Esophagus squamous epithelium (tissue), 5 donors: ENCODE measurements at places on chromosomes 4 and X.

DNA sequence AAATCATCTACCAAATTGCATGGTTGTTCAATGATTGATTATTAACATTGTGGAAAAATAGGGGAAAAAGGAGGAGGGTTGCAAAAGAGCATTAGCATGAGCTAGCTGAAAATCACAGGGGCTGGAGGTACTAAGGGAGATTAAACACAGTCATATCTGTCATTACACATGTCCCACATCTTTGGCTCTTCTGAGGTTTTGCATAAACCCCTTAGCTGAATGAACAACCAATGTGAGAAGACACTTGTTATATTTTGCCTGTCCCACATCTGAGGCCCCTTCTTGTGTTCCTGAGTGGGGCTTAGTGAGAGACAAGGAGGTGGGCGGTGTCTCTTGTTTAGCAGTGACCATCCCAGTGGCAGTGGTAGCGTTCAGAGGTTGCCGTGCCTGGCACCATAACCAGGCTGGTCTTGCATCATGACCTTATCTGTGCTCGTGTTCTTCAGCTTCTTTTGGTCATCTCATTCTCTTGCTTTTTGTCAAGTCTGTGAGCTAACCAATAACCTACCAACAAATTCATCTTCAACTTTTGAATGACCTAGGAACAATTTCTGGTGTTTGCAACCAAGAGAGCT lies 95.6 kb downstream of the MID1IP1 start:
- DNase-seq = no peak

- DNase-seq = no peak
Measured at GRCh38 chrX:46040001-46040400, 505.2 kb downstream of the ZNF674 start.

GRCh38 chr4:3252831-3253641 lies 4.1 kb downstream of the MSANTD1 start:
- no peak for DNase-seq

- no peak for DNase-seq
Measured at GRCh38 chr4:69025191-69025998, 70.9 kb upstream of the UGT2B7 start.

DNA sequence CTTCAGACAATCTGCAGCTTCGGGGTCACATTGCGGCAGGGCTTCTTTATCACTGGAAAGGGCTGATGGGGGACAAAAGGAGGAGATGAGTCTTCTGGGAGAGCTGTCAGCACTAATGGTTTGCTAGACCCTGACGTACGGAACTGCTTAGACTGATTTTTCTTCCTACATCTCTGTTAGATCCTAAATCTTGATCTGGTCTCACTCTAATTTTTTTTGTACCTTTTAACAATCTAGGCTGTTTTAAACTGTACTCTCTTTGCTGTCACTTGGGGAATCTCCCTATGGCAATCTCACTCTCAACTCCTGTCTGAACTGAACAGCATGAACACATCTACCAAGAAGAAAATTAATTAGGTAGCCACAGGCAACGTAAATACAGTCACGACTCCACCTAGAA lies 120.1 kb downstream of the SNCA start:
- DNase-seq = no peak

GRCh38 chr4:21656832-21657231 lies 291.7 kb downstream of the KCNIP4 start:
- no peak for DNase-seq

DNA sequence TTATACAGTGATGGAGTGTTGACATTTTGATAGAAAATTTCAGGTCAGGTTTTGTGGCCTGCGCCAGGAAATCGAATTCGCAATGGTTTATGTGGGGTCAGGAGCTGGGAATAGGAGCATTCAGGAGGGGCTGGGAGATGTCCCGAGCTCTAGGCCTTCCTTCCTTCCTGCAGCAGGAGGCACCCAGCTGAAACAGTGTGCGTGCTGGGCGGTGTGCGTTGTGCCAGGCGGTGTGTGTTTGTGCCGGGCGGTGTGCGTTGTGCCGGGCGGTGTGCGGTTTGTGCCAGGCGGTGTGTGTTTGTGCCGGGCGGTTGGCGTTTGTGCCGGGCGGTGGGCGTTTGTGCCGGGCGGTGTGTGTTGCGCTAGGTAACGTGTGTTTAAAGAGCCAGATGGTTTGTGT lies 1.7 kb downstream of the UVSSA start:
- no peak for DNase-seq

DNA sequence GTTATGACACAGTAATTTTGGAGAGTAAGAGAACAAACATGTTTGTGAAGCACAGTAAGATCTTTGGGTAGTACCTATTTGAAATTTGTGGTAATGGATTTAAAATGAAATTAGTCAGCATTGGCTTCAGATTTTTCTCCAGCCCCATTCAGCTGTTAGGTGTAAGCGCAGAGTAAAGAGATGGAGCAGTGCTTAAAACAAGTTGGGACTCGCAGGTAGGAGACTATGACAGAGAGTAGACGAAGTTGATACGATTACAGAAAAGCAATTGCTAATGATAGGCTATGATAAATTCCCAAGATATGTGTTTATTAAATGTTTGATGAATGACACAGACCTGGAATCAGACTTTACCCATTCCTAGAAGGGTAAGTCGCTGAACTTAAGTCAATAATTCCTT lies 72.6 kb downstream of the CHIC2 start:
- no peak for DNase-seq

DNA sequence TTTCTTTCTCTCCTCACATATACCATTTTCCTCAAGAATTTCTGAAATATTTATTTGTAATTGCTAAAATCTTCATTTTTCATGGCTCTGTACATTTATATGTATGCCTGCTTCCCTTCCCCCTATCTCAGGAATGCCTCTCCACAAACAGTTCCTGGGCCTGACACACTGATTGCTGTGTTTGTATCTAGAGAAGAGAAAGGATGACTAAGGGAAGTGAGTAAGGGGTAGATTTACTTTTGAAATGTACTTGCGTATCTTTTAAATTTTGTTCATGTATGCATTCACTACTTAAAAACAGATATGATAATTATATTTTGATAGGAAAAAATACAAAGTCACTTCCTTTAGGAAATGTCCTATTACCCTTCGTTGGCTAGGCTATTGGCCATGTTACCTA lies 790.8 kb downstream of the PCDH18 start:
- no peak for DNase-seq

DNA sequence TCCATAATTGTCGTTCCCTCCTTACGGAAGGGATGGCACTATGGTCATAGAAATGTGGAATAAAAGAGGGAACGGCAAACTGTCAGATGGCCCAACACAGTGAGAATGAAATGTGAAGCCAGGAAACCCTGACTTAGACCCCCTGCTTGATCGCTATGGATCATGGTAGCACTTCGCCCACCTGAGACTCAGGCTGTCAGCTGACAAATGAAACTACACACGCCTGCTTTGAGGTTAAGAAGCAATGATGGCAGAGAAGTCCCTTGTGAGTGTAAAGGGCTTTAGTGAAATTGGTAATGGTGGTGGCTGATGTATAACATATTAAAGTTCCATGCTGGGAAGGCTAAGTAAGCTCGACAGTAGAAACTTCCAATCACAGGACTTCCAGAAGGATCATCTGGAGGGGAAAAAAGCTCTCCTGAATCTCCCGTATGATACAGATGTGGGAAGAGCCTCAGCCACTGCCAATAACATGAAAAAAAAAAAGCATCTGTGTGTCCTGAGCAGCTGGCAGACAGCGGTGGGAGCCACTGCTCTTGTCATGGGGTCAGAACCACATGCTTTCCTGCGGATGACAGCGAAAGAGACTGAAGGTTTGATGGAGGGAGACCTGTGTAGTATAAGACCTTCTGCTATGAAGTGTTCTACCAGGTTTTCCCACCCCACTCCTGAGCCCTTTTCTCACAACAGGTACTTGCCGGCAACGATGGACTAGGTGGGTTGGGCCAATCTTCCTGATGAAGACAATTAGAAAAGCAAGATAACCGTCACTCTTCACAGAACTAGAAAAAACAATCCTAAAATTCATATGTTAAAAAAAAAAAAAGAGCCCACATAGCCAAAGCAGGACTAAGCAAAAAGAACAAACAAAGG lies 107.6 kb downstream of the AFAP1 start:
- DNase-seq = no peak

DNA sequence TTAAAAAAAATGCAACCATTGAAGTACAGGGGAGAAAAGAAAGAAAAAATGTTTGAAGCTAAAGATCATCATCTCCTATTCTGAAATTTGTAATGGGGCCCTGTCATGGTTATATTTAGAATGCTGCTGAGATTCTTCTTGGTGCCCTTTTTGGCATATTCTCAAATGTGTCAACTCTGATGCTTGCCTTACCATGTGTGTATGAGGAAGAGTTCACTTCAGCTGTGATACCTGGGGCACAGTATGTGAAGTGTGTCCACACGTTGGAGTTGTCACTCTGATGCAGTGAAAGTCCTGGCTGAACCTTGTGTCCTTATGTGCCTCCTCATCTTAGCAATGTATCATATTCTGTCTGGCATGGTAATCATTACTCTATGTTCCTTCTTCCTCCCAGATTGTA lies 377.9 kb downstream of the RAPGEF2 start:
- DNase-seq = no peak

GRCh38 chr4:107333518-107333917 lies 297.4 kb upstream of the DKK2 start:
- no peak for DNase-seq

DNA sequence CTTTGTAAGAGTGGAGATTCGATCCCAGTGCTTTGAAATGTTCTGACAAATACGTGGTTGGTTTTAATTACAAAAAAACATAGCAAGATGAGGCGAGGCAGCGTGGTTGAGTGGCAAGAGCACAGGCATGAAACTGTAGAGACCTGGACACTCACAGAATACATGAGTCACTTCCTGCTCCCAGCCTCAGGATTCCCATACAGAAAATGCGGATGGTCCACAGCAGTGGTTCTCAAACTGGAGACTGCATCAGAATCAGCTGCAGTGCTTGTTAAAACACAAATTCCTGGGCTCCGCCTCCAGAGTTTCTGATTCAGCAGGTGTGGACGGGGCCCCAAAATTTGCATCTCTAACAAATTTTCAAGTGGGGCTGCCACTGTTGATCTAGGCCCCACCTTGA lies 10.1 kb downstream of the OTOP1 start:
- DNase-seq = no peak

GRCh38 chr4:99390055-99390454 lies 37.5 kb upstream of the ADH1C start:
- no peak for DNase-seq

- no peak for DNase-seq
Measured at GRCh38 chr4:39614487-39615162, 24.0 kb downstream of the SMIM14 start.
